ENCODE measurements at places on chromosomes 12 and 14. TPM values are rescaled to one million over a fixed set of nuclear protein-coding genes. Genes with fewer than 3 reads are reported as not detected.

The PAPOLA gene
- total RNA-seq = 196 TPM

The B4GALNT3 gene
- 7.0 TPM for total RNA-seq

The FSCB gene
- total RNA-seq = not detected

The PTGDR gene
- total RNA-seq = 0.07 TPM

The AQP2 gene
- total RNA-seq = not detected

The MYG1 gene
- total RNA-seq = 50.1 TPM

The CCDC177 gene
- 0.24 TPM for total RNA-seq

The CFAP54 gene
- total RNA-seq = 0.80 TPM

The CBLN3 gene
- total RNA-seq = 4.8 TPM

The CPSF6 gene
- total RNA-seq = 151 TPM

The ACOT6 gene
- total RNA-seq = not detected

The BATF gene
- total RNA-seq = 1.8 TPM

The AHNAK2 gene
- total RNA-seq = 2.6 TPM

The WASHC4 gene
- total RNA-seq = 46.2 TPM

The LRIG3 gene
- total RNA-seq = 20.3 TPM

The HEATR5A gene
- total RNA-seq = 22.2 TPM

The KRT2 gene
- not detected for total RNA-seq

The STRAP gene
- total RNA-seq = 110 TPM

The DIABLO gene
- 76.4 TPM for total RNA-seq

All from mesothelial cell of epicardium (in vitro differentiated cells).